T-helper 2 cell treated with Interferon-gamma antibody and Interleukin-4, amounts not matched to agents 5 μg/mL and 100 μg/mL, for 36 hours (primary cell): ENCODE measurements at places on chromosomes 2 and 18.
A peak's percentile ranks its signal among the peaks of the same experiment; 100 is the strongest.

DNA sequence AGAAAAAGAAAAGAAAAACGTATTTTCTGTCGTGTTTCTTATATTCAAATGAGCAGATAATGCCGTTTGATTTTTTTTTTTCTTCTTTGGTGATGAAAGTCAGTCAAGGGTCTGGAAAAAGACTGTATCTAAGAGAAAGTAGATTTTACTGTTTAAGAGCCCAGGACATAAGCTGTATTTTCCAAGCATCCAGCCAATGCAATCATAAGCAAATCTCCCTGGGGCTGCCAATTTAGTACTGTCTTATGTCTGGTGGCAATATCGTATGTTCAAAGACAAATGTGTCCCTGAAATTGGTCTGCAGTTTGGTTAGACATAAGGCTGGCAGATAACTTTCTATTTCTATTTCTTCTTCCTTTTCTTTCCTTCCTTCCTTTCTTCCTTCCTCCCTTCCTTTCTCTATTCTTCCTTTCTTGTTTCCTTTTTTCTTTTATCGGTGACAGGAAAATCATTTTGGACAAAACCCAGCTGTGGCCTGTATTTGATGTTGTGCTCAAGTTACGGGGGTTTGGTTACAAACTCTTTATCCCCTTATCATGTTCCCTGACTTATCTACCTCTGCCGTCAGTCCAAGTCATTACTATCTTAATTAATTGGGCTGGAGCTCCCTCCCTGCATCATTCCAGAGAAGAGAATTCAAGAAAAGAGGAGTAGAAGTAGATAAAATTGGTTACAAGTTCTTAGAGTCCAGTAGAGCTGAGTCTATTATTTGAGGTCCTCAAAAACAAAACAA is 683.4 kb upstream of the FSHR start:
- DNase-seq: no peak

- DNase-seq: peak; percentile 78
Measured at GRCh38 chr18:69885841-69886531, 61.7 kb downstream of the CD226 start.

GRCh38 chr2:72162574-72162973 is 14.9 kb upstream of the CYP26B1 start:
- no peak for DNase-seq

GRCh38 chr2:161169335-161169734 is 9.1 kb downstream of the TANK start:
- no peak for DNase-seq

GRCh38 chr2:208350610-208351009 is 56.0 kb upstream of the PTH2R start:
- no peak for DNase-seq

DNA sequence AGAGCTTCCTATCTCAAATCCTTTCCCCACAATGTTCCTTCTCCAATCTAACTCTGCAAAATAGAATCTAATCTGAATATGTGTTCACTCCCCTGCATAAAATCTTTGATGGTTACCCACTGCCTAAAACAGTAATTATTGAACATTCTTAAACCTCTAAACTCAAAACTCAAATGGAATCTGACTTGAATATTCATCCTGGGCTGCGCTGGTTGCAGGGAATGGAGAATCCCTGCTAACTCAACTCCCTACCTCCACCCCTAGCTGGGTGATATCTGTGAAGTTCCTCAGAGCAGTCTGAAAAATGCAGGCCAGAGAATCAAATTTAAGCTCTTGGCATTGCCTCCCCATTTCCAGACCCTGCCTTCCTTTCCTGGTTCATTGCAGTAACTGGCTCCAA is 44.8 kb downstream of the ZNF521 start:
- no peak for DNase-seq

DNA sequence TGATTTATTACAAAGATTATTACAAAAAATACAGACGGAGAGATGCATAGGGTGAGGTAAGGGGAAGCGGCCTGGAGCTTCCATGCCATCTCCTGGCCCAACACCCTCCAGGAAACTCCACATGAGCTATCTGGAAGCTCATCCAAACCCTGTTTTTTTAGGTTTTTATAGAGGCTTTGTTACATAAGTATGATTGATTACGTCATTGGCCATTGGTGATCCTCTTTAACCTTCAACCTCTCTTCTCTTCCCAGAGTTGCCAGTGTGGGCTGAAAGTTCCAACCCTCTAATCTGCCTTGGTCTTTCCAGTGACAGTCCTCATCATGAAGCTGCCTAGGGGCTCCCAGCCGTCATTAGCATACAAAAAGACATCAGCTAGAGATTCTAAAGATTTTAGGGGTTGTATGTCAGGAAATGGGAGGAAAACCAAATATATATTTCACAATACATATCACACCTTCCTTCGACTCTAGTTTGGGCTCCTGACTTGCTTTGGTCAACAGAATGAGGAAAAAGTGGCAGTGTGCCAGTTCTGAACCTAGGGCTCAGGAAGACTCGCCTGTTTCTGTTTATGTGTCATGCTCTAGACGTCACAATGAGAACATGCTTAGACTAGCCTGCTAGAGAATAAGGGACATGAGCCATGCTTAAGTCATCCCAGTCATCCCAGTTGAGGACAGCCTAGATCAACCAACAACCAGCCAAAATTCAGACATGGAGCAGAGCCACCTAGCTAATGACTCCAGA is 54.1 kb downstream of the ETAA1 start:
- DNase-seq: no peak

GRCh38 chr2:227461811-227462461 is 10.0 kb upstream of the AGFG1 start:
- no peak for DNase-seq

- no peak for DNase-seq
Measured at GRCh38 chr2:111145951-111146350, 25.2 kb downstream of the BCL2L11 start.

DNA sequence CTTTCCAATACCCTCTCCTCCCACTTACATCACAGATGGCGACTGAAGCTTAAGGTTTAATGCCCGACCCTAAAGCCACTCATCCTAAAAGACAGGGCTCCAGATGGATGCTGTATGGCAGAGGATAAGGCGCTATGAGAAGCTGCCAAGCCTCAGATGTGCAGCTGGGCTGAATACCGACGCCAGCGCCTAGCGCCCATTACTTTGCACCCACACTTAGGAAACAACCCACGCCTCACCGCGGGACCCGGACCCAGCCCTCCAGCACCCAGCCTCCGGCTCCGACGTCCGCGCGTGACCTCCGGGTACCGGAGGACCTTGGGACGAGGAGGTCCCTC is 335 bp downstream of the TRAK2 start:
- no peak for DNase-seq

DNA sequence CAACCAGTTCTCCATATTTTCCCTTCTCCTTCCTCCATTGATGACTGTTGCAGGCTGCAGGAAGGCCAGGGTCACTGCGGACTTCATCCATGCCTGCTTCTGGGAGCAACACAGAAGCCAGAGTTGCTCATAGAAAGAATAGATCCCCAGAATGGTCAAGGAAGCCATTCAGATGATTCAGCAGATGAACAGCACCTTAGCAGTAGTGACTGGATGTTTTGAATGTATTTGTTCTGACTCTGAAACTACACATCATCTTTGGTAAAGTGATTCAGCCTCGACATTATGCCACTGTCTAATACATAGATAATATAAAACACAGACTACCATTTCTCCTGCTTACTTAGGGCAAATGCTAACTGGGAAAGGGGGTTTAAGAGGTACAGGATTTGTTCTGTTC is 411.6 kb downstream of the RND3 start:
- DNase-seq: no peak

GRCh38 chr18:67219821-67220220 is 296.7 kb downstream of the DSEL start:
- no peak for DNase-seq

DNA sequence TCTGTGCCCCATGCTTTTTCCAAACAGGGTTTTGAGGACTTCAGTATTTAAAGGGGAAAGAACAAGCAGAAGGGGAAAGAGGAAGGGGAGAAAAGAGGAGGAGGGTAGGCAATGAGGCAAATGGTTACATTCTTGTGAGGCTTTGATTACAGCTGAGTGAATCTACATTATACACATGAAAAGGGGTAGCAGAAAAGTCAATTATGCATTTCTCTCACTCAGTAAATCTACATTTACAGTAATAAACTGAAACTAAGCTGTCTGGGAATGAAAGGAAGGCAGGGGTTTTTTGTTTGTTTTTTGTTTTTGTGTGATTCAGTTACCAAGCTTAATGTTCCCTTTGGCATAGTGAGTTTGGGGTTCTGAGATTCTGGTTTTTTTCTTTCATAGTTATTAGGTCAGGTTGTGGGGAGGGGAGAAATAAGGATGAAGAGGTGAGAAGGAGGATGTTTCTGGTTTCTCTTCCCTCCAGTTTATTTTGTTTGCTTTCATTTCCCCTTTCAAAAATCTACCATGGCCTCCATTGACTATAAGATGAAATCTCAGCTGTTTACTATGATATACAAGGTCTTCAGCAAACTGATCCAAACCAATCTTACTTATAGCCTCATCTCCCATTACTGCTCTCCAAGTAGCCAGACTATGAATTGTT is 18.7 kb downstream of the C18orf63 start:
- no peak for DNase-seq

DNA sequence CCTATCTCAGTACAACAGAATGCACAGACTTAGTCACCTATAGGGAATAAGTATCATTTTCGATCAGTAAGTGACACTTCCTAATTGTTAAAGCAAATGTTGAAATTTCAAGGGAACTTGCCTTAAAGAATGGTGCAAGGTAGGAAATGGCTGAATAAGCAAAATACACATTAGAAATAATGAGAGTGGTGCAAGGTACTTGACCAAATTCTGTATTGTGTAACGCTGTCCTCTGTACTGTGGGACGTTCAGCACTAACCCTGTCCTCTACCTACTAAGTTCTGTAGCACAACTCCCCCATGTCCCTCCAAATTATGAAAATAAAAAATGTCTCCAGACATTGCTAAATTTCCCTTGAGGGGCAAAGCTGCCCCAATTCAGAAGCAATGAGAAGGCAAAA is 19.4 kb downstream of the MMADHC start:
- DNase-seq: no peak

DNA sequence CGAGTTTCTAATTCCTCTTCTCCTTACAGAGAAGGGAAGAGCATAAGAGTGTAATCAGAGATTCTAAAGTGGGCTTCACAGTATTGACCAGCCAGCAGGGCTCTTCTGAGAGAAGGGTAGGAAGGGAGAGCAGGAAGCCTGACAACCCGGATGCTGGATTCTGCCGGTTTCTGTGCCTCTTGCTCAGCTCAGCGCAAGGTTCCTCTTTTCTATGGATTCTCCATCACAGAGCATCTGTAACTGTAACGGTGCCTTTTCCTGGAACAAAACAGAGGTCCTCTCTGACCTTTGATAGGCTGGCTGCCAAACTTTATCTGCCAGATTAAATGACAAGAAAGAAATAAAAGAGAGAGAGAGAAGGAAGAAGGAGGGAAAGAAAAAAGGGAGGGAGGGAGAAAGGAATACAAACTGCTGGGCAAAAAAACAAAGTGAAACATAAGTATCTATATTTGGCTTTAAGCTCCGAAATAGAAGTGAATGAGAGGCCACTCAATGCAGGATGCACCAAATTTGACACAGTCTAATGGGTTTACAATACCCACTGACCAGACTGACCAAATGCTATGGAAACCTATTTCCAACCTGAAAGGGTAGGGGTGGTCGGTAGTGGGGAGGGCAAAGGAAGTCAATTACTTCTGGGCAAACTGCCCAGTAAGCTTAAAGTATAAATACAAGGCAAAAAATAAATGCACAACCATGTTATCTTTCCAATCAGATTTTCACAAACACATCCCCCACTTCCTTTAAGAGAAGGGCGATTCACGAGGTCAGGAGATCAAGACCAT is 59.2 kb downstream of the PIEZO2 start:
- DNase-seq: no peak

DNA sequence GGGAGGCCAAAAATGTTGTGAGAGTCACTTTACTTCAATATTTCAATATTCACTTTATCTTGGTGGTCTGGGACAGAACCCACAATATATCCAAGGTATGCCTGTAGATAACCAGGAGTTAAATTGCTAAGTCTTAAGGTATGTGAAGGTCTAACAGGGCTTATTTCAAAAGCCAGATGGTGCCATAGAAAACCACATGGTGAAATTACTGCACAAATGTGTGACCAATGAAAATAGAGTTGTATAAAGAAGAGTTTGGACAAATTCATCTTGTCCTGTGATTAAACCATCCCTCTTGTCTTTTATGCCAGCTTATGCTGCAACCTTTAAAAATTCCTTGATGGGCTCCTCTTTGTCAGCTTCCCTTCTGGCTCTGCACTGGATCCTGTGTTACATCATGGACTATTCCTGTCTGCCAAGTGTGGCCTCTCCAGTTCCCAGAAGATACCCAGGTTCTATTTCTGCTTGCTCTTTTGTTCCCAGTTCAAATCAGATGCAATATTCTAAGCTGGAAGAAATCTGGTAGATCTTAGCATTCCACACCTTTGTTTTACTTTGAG is 46.8 kb downstream of the ANTXR1 start:
- no peak for DNase-seq

DNA sequence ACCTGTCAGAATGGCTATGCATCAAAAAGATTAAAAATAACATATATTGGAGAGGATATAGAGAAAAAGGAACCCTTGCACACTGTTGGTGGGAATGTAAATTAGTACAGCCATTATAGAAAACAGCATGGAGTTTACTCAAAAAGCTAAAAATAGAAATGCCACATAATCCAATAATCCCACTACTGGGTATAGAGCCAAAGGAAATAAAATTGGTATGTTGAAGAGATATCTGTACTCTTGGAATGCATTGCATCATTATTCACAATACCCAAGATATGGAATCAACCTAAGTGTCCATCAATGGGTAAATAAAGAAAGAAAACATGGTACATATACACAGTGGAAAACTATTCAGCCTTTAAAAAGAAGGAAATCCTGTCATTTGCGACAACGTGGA is 77.2 kb downstream of the C1D start:
- no peak for DNase-seq
